Substantia nigra (tissue), 51 donors: ENCODE measurements at places on chromosomes 11 and 22.

GRCh38 chr22:45231293-45231692, 9.4 kb downstream of the KIAA0930 start:
- DNase-seq, result no peak

DNA sequence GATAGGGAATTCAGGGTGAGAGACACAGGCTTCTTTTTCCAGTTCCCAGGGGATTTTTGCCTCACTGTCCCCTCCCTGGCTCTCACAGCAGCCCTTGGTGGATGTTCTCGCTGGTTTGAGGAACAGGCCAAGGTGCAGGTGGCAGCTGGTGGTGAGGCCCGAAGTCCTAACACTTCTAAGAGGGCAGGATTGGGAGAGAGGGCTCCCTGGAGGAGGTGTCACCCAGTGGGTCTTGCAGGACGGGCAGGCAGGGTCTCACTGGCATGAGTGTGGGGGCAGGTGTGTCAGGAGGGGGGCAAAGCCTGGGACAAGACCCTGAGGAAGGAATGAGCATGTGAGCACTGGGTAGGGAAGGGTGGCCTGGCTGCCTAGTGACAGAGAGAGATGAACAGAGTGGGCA, 9.2 kb downstream of the ADORA2A start:
- no peak for DNase-seq

- no peak for DNase-seq
Measured at GRCh38 chr22:18012531-18012930, 11.8 kb downstream of the MICAL3 start.

DNA sequence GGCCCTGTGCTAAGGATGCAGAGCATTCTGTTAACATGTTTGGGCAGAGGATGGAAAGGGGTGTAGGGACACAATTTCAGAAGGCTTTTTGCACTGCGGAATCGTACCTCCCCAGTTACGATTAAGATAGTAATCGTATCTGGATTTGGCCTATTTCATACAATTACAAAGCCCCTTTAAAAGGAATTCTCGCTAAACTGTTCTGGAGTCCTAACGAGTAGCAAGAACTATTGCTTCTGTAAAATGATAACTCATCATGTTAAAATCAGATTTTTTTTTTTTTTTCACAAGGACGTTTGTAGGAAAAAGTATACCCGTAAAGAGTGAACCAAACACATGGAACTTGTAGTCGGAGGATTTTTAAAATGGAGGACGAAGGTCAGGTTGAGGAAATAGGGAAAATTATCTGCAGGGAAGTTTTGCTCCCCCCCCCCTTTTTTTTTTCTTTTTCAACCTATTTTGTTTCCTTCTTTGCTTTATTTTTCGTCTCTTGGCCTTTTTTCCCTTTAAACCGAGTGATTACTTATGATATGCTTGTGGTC, 934 bp downstream of the HSD17B12 start:
- DNase-seq, result no peak

GRCh38 chr22:27783436-27784119, 18.0 kb downstream of the MN1 start:
- DNase-seq, result no peak

DNA sequence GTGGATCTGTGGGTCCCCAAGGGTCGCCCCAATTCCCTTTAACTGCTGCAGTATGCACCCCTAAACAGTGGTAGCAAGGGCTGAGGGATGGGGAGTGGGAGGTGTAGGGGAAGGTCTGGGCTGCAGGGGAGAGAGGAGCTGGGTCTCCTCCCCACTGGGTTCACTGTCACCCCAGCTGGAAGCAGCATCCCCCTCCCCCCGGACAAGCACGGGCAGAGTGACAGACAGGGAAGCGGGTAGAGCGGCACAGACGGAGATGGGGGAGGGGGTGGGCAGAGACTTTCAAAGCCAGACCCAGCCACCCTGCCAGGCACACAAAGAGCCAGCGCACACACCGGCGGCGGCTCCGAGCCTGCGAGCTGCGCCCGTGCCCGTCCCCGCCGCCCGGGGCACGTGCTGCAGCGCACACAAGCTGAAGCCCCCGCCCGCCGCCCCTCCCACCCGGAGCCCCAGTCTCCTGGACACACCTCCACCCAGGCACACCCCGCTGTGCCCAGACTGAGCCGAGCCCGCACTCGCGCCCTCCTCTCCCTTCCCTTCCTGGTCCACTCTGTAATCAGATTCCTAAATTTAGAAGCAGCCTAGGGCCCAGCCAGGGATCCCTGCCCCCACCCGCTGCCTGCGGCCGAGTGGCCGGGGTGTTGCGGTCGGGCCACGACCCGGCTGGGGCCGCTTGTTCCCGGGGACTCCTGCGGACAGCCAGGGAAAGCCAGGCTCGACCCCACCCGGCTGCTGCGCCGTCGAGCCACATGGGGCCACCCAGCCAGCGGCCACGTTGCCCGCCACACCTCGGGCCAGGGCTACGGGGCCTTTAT, 935 bp upstream of the RCOR2 start:
- DNase-seq, result peak; percentile 54

DNA sequence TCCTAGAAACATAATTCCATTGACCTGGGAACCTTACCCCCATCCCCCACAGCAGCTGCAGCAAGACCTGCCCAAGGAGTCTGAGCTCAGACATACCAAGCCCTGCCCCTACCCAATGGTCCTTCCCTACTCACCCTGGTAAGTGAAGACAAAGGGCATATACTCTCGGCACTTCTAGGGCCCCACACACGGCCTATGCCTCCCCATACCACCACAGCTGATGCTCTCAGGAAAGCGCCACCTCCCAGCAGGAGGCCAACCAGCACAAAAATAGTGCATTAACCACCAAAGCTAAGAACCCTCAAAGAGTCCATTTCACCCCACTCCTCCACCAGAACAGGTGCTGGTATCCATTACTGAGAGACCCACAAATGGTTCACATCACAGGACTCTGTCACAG, 74.4 kb upstream of the GUCY1A2 start:
- DNase-seq, result no peak

DNA sequence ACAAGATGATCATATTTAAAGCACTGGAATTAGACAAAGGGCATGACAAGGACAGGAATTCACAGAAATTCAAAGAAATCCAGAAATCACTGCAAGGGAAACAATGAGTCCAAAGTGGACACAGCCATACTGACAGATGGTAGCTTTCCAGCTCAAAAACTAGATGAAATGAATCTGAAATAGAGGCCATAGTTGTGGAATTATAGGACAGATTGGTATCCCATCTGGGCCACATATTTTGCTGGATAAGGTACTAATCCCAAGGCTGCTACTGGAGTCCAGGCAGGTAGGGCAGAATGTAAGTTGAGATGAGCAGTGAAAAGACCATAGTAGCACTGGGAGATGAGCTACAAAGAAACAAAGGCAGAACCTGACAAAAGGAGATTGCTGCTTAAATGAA, 258.3 kb upstream of the ANO3 start:
- DNase-seq, result no peak

DNA sequence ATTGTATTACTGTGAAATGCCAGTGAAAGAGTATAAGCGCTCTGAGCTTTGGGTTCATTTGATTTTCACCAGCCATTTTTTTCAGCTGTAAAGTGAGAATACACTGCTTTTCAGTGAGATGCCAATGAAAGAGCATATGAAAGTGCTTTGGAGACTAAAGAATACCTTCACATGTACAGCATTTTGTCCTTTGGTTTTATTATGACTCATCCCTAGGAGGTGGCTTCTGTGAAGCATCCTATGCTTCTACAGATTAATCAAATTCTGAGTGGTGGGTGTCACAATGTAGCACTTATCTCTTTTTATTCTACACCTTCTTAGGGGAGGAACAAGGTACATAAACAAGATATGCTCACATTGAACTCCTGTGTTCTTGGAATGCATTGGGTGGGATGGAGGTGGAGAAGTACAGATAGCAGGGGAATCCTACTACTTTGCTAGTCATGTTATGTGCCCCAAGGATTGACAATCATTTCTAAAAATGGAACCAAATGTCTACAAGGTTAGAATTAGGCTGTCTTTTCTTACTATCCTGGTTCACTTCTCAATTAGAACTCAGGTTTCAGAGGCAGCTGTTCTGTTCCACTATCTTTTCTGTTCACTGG, 18.7 kb downstream of the TRIM44 start:
- no peak for DNase-seq

- no peak for DNase-seq
Measured at GRCh38 chr11:75344761-75345454, 6.6 kb downstream of the ARRB1 start.

- DNase-seq, result no peak
Measured at GRCh38 chr11:12534549-12534948, 139.7 kb upstream of the TEAD1 start.

DNA sequence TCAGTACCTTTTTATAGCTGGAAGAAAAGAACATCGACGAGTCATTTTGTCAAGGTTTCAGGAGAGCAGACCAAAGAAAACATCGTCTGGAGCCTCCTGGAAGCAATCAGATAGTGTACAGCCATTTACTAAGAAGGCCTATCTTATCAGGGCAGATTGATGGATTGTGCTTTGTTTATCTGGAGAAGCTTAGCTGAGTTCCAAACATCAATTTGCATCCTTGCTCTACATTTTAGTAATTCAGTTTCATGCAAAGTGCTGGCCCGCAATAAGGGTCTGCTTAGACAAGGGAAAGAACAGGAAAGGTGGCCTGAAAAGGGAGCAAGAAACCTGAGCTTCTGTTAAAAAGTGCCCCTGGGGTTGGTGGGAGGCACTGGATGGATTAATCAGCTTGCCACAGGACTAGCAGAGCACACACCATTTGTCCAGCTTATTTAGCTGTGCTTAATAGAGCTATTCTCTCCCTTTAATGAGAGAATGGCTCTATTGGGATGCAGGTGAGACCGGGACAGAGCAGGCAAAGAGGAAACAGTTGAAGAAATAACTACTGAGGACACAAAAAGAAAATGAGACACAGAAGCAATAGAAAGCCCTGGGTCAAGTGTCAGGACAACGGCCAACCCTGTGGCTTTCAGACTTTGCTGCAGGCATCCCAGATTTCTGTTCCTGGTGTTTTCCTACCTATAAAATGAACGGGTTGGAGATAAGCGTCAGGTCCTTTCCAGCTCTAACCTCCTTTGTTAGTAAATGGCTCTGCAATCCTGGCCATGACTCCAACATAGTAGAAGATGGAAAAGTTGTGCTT, 122.1 kb upstream of the TTC12 start:
- DNase-seq, result no peak

GRCh38 chr11:14579646-14580045, 59.5 kb upstream of the PSMA1 start:
- DNase-seq, result no peak

- DNase-seq, result no peak
Measured at GRCh38 chr11:79097246-79097875, 343.5 kb downstream of the TENM4 start.

DNA sequence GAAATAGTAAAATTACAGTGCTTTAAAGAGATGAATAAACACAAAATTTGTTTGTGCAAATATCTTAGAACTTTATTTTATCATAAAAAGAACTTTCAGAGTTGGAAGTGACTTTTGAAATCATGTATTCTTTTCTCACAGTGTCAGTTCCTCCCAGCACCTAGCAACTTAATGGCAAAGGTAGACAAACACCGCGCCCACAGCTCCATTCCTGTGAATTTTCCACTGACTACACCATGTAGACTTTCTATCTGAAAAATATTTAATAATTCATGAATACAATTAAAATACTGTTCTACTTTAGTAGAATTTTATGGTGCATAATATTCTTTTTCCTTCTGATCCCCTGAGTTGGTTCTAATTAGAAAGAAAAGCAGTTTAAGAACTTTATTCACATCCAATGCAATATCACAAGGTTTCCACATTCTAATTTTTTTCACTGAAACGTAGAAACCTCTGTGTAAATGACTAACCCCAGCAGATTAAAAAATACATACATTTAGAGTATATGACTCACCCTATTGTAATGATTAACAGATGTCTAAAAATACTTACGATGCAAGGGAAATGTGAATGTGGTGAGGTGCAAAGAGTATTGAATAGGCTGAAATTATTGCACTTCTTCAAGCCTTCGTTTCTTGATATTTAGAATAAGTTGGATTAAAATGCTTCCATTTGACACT, 218.2 kb upstream of the CCDC179 start:
- DNase-seq, result no peak
